ENCODE measurements at places on chromosomes 7 and 10.

- DNase-seq: peak; percentile 56
These were observed 34.7 kb downstream of the DDIT4 start for GRCh38 chr10:72308320-72308987.

- DNase-seq: no peak
These were observed 192.9 kb upstream of the VSTM2A start for GRCh38 chr7:54349229-54349628.

DNA sequence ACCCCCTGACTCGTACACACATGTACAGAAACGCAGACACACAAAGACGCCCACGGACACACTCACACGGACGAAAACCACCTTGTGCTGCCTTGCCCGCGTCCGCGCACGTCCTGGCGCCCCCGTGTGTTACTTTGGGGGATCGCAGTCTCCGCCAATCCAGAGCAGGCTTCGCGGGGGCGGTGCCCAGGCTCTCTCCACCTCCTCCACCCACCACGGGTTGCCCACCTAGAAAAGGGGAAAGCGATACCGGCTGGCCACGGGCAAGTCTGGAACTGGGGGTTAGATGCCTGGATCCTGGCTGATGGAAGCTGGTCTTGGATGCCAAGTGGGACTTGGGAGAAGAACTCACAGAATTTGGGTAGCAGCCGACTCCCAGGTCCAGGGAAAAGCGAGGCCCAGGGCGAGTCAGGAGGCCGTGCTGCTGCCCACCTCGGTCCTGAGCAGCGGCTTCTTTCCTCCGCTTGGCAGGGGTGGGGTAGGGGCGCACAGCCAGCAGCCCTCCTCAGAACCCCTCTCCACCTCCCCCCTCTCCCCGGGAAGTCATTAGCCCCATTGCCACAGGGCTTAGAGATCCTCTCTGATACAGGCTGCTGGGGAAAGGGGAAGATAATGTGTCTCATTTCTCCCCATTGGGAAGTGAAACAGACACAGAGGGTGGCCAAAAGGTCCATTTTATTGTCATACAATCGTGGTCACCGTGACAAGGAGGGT is 4.6 kb upstream of the VGF start:
- DNase-seq: peak; percentile 82

GRCh38 chr7:77727936-77728701 is 31.9 kb downstream of the RSBN1L start:
- DNase-seq: peak; percentile 5

GRCh38 chr7:139457153-139457946 is 26.1 kb downstream of the KLRG2 start:
- no peak for DNase-seq

DNA sequence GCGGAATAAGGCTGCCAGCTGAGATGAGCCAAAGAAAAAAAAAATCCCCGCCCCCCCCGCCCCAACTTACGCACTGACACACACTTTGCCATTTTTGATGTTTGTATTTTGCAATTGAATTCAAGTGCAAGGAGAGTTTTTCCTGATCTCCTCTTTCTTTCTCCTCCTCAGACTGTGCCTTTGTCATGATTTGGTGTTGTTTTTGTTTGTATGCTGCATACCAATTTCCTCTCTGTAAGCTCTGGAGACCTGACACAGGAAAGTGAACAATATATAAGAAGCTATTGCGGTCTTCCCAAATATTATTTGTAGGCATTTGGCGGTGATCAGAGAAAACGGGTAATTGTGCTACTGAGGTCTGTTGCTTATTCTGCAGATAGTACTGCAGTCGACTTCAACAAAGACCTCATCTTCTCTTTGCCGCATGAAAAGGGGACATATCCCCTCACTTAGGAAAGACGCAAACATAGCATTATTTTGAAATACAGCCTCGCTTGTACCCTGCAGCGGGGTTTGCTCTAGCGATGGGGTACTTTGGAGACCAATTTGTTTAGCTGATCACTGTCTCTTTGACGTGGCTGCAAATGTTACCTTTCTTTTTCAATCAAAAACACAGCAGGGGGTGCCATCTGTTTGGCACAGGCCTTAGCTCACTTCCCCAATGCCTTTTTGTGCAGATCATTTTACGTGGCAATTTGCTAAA is 206.6 kb downstream of the SKAP2 start:
- no peak for DNase-seq

DNA sequence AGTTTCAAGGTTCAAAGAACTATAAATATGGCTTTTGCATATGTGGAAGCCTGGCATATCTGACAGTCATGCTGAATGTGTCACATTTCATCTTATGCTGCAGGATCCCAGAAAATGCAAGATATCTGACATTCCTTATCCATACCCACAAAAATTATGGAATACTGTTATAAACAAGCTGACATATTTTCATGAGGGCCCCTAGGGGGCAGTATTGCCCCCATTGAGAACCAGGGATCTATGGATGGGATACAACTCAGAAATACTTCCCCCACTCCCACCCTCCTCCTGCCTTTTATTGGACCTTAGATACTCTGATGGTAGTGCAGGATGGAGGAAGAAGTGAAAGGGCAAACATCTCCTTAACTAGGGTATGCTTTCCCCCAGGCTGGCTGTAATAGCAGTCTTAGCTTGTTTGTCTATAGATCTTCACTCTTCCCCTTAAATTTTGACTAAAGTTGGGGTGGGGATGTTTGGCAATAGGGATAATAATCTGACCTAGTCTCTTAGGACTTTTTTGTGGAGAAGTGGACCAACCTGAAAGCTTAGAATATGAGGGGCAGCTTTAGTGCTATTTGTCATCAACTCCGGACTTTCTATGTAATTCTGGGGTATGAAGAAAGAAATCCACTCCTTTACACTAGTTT is 3.5 kb upstream of the GNGT1 start:
- no peak for DNase-seq
